ENCODE measurements at places on chromosomes 2 and 18.

DNA sequence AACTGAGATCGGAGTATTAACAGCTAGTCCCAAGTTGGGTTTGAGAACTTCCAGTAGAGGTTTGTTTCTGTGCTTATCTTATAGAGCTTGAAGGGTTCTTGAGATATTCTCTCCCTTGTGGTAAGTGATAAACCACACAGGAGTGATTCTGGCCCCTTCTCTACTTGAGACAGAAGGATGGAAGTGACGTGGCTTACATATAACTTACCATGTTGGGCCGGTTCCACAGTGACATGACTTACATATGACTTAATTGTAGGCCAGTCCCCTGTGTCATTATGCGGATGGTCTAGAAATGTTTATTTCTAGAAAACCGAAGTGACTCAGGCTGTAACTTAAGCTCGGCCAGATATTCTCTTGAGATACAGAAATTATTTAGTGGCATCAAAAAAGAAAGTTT, 62.7 kb downstream of the TRAPPC12 start:
- DNase-seq, result peak; percentile 25

DNA sequence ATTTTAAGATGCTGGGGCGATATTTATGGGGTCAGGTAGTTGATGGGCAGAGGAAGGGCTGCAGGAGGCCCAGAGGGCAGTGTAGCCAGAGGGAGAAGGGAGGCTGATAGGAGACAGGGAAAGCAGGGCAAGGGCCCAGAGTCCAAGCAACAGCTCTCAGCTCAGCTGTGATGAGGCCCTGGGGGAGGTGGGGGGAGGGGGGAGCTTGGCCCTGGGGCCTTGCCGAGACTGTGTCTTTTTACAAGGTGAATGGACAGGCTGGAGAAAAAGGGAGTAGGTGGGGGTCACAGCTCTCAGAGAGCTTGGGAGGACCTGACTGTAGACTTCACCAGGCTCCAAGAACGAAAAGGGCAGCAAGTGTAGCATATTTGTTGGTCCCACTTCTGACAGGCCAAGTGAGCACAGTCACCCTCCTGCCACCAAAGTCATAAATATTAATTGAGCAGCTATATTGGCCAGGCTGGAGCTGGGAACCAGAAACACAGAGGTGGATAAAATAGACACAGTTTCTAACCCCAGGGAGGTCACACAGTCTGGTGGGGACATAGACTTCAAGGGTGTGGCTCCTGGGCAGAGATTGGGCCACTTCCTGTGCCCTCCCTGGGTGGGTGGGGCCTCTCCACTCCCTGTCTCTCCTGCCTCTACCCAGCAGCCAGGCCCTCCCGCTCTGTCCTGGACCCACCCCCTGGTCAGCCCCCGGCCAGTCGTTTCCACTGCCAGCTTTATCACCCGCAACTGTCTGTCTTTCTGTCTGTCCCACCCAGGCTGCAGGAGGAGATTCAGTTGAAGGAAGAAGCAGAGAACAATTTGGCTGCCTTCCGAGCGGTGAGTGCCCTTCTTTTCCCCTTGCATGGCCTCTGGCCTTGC, 1.4 kb downstream of the DES start:
- no peak for DNase-seq

DNA sequence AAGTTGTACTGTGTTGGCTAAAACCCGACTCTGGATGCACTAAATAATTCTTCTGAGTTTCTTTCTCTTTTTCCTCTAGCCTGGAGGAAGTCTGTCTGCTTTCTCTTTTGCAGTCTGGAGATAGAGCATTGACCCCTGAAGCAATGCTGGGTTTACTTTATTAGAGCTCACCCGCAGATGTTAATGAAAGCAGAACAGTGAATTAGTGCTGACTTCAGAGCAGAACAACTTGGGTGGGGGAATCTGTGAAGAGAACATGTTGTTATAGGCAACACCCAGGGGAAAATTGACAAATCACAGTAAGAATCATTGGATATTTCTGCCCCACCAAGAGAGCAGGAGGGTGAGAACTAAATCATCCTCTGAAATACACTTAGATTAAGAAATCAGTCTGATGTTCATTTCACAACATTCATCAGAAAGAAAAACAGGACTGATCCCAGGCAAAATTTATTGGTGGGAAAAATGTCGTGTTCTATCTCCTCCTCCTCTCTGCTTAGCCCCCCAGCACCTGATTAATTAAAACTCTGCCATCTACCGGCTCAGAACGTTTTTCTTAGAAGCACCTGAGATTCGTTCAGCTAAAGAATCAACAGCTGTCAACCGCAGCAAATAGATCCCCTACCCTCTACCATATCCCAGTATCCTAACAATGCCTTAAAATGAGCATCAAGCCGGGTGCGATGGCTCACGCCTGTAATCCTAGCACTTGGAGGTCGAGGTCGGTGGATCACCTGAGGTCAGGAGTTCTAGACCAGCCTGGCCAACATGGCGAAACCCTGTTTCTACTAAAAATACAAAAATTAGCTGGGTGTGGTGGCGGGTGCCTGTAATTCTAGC, 165.1 kb downstream of the FMNL2 start:
- peak; percentile 53 for DNase-seq

DNA sequence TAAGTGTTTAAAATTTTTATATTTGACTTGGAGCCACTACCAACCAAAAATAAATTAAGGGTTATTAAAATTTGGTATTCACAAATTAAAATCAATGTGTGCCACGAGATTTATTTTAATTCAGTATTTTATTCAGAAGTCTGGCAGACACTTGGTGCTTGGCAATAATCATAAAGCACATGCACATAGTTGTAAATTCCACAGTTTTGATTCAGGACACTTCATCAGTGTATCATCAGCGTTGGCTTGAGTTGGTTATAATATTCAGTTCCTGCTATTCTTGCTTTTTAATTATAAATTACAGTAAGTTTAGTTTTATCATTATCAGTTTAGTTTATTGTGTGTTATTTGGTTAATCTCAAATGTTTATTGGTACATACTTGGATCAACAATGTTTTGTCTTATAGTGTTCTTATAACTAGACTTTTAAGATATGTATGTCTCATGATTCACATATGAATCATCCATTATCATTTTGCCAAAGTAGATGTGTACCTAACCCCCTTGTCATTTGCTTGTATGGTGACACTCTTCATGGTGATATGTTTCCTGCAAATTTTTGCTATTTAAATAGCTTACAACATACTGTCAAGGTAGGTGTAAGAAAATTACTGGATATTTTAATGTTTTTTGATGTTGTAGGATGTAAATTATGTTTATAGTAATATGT, 237.9 kb downstream of the BABAM2 start:
- no peak for DNase-seq

GRCh38 chr2:85257970-85258605, 69.7 kb downstream of the TGOLN2 start:
- no peak for DNase-seq

DNA sequence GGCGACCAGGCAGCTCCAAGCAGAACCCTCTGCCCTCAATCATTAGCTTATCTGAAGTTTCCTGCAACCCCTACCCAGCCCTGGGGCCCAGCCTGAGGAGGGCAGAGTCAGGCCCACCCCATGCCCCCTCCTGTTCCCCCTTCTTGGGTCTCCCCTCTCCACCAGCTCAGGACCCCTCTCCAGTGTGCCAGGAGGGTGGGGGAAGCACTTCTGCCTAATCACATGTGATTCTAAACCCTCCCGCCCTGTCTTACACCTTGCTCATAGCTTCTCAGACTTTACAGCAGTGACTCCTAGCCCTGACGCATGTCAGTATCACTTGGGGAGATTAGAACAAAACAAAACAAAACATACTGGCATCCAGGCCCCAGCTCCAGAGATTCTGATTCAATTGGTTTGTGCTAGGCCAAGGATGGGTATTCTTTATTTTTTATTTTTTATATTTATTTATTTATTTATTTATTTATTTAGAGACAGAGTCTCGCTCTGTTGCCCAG, 42.5 kb upstream of the ASAP2 start:
- no peak for DNase-seq

DNA sequence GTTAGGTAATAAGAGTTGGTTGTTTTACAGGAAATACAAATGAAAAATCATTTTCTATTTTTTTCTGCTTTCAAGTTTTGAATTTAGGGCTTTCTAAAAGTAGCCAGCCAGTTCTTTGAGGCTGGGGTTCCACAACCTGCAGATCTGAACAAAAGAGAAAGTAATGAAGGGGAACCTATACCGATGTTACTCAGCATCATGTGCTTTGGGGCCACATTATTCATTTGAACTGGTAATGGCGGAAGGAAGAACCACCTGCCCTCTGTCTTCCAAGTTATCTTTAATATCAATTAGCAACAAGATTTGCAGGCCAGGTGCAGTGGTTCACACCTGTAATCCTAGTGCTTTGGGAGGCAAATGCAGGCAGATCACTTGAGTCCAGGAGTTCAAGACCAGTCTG, 12.9 kb upstream of the MRO start:
- DNase-seq, result no peak

GRCh38 chr2:114056294-114057143, 166.6 kb downstream of the ACTR3 start:
- DNase-seq, result no peak

DNA sequence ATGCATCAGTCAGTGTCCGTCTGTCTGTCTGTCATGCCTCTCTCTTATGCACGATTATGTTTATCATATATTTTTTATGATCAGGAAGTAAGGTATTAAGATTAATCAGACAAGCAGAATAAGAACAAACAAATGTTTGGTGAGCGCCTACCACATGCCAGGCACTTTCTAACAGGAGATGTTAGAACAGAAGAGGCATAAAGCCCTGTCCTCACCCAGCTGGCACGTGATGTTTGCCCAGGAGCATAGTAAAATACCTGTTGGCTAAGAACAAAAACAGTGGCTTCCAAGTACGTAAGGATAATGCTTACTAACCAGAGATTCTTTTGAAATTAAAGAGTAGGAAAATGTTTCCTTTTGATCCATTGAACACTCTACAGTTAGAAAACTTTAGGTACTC, 380.2 kb upstream of the RAB12 start:
- DNase-seq, result no peak

DNA sequence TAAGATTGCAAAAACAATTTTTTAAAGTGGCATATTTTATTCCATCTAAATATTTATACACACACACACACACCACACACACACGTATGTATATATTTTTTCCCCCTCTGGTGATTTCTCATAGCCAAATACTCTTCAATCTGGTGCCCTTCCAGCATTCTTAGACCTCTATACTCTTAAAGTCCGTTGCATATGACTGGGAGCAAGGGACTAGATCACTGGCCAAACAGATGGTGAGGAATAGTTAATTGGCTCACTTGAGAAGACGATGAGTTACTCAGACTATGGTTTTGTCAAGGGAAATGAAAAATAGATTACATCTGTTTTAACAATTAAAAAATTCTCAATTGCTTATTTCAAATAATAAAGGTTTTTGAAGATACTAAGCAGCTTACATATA, 512.5 kb upstream of the LRRTM4 start:
- no peak for DNase-seq

DNA sequence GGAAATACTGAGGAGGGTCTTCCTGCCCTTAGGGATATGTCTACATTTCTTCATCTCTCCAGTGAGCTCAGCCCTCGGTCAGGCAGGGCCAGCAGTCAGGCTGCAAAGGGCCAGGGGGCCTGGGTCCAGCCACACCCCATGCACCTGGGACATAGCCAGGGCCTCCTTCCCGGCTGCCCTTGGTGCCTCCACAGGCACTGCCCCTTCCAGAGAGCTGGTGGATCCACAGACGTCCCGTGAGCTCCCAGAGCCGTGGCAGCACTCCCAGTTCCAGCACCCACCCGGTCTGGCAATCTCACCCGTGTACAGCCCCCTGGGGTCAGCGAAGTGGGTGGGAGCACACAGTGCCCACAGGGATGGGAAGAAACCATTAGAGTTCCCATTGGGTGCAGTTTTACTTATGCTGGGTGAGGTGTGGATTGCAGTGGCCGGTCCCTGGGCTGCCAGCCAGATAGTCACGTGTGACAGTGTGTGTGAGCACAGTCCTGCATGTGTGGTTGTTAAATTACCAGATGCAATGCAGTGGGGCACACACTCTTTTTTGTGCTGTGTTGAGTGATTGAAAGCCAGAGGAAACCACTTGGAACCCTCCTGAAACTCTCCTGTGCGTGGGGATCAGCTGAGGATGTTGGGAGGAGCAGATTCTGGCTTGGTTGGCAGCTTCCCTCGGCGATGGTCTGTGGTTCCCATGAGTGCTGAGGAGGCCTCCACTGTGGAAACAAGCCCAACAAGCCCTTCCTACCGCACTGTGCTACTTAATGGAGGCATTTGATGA, 131.0 kb downstream of the SNTG2 start:
- peak; percentile 35 for DNase-seq

DNA sequence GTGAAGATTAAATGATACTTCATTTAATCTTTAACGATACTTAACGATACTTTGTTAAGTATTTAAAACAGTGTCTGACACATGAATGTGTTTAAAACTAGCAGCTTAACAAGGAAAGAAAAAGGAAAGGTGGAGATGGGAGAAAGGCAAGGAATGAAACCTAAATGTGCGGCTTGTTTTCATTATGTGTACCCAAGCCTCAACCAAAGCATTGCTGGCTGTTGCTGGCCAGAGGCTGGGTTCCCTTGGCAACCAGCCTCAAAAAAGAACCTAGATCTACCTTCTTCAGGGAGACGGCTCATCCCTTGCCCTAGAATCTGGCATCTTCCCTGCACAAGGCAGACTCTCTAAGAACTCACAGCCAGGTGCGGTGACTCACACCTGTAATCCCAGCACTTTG, 13.8 kb upstream of the PCBP1 start:
- DNase-seq, result no peak

DNA sequence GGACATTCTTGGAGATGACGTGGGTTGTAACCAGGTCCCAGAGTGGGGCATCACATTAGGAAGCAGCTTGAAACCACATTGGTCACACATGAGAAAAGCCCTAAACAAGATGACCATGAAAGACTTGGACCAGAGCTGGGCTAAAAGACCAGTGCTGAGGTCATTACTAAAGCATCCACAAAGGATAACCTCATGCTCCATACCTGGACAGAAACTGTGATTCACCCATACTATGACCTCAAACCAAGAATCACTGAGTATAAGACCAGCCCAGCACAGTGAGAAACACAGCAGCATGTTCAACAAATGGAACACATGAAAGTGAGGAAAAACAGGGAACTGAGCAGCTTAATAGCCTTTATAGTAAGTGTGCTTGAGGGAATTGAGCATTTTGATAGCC, 635.5 kb upstream of the NETO1 start:
- no peak for DNase-seq

GRCh38 chr2:239882331-239882732, 142.8 kb downstream of the NDUFA10 start:
- no peak for DNase-seq

DNA sequence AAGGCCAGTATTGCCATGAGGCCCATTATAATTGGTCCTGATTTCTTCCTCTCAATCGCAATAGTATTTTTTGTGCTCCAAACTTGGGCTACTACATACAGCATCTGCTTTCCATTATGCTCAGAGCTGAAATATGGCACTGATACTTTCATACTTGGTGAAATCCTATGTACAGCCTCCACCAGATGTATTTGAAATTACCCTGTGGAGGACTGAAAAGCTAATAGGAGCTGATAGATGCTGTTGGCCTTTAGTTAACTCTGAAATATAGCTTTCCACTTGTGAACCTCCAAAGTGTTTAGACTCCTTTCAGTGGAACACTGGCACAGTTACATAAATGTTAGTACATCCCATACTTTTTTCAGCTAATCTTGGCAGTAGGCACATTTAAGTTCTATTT, 205.7 kb downstream of the NEDD4L start:
- DNase-seq, result no peak

Data from stromal cell of bone marrow (primary cell).